ENCODE measurements at places on chromosomes 1 and 21.
A peak's percentile ranks its signal among the peaks of the same experiment; 100 is the strongest.

DNA sequence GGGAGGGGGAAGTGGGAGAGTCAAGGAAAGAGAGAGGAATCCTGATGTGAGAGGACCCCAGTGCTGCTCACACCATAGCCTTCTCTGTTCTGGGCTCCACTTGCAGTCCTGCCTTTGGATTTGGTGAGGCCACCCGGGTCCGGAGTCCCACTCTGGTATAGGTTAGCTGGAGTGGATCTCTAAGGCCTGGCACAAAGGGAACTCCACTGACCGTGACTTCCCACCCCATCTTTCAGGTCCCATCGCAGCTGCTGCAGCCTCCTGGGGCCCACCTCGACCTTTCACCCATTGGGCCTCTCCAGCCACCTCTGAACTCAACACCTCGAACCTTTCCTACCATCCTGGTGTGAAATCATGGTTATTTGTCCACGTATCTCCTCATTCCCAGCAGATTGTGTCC lies 324.4 kb downstream of the MATN1 start:
- DNase-seq, result no peak

DNA sequence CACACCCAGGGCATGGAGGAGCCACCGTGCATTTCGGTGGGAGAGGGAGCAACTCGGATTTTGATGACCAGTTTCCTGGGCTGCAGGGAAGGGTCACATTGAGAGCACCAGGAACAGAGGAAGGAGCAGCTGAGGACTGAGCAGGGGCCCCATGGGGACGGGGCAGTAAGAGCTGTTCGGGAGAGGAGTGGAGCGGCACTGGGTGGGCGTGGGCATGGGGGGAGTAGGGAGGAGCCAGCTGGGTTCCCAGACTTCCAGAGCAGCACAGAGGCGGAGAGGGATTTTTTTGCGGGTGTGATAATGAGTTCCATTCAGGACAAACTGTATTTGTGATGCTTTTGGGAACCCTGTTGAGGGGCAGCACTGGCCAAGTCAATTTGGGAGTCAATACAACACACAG lies 17.4 kb upstream of the GPR153 start:
- no peak for DNase-seq

- no peak for DNase-seq
Observed at GRCh38 chr21:15014221-15014620, 50.6 kb downstream of the NRIP1 start.

DNA sequence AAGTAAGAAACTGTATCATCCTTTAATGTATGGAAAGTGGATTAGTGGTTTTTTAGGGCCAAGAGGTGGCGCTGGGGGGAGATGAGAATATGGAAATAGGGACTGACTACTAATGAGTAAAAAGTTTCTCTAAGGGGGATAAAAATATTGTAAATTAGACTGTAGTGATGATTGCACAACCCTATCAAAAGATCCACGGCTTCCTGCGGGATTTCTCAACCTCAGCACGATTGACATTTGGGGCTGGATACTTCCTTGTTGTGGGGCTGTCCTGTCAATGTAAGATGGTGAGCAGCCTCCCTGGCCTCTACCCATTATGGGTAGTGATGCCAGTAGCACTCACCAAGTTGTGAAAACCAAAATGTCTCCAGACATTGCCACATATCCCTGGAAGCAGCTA lies 36.0 kb upstream of the PRDM2 start:
- peak; percentile 30 for DNase-seq

DNA sequence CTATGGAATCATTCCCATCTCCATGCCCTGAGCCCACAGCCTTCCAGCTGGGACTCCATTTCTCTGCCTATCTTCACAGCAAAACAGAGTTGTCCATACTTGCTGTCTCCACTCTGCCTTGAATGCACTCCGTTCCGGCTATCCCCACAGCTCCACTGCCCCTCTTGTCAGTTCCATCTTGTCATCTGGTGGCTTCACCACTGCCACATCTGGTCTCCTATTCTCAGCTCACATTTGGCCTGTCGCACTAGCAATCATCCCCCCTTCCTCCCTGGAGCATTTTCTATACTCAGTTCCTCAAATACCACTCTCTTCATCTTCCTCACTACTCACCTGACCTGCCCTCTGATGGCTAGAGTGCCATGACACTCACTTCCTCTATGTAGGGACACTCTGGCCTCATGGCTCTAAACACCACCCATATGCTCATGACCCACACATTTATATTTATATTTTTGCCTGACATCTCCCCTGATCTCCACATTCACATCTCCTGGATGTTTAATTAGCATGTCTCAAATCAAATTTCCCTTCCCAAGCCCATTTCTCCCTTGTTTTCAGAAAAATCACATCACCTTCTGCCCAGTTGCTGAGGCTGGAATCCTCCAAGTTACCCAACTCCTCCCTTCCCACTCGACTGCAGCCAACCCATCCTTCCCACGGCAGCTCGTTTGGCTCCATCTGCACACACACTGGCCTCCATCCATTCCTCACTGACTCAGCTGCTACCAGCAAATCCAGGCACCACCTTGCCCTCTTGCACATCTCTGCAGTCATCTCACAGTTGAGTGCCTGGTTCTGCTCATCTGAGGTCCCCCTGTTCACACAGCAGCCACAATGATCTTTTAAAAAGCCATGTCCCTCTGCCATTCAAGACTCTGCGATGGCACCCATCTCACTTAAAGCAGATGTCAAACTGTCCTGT lies 6.1 kb downstream of the ZNF692 start:
- DNase-seq, result no peak
